ENCODE measurements at places on chromosomes 16 and 17.

DNA sequence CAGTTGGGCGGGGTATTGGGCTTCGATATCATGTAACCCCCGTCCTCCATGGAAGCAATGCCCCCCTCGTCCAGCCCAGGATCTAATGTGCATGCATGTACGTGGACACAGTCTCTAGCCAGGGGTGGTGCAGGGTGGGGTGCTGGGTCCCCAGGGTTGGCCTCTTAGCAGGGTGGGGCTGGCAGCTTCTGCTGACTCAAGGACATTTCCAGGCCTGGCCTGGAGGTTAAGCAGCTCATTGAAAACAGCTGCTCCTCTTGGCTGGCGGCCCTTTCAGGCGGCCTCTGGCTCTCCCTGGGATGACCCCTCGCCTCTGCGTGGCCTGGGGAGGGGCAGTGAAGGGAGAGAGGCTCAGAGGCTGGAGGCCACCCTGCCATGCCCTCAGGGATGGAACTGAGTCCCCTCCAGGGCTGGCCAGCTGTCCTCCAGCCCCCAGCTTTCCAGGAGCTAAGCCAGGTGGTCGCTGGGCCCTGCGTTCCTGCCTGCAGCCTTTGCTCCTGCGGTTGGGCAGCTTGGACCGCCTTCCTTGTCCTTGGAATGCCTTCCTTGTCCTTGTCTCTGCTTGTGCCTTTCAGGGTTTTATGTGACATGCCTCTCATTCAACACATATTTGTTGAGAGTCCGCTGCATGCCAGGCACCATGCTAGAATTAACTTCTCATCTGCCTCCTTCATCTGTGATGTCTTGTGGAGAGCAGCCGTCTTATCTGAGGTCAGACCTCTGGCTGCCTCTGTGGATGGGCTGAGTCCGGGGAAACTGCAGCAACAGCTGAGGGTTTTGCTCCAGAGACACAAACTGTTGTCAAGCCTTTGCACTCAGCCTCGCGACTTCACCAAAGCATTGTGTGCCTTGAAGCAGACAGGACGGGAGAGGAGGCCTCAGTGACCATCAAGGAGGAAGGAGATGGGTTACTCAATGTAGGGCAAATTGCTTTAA, 26.6 kb downstream of the MRC2 start:
- no peak for DNase-seq

DNA sequence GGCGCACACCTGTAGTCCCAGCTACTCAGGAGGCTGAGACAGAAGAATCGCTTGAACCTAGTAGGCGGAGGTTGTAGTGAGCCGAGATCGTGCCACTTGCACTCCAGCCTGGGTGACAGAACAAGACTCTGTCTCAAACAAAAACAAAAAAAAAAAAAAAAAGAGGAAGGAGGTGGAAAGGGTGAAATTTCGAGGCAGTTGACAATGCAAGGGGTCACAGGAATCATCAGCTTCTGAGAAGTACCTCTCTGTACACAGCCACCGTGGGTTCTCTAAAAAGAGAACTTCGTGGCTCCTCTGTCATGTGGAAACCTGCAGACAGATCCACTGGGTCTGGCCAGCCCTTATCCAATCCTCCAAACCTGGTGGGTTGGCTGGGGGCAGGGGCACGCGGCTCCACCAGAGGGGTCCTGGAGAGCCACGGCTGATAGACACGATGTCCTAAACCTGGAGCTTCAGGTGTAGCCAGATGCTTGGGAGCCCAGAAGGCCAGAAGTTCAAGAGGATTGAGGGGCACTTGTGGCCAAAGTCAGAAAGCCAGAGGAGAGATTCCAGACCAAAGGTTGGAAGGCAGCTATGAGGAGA, 540 bp upstream of the CD300LF start:
- no peak for DNase-seq

- DNase-seq, result no peak
Observed at GRCh38 chr16:61909074-61909473, 127.2 kb downstream of the CDH8 start.

GRCh38 chr16:9922441-9922840, 259.8 kb downstream of the GRIN2A start:
- DNase-seq, result no peak

DNA sequence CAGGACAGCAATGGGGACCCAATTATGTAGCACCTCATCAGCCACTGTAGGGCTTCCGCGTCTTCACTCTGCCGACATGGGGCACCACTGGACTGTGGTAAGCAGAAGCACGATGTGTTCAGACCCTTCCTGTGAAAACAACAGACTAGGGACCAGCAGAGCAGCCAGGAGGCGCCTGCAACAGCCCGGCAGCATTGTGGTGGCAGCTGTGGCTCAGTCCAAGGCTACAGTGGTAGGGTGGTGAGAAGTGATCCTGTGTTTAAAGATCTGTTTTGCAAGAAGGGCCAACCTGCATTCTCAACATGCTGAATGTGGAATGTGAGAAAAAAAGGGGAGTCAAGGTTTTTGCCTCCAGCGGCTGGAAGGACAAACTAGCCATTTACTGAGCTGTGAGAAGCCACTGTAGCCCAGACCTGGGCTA, 80.8 kb downstream of the GAS7 start:
- DNase-seq, result no peak

GRCh38 chr17:36944553-36944952, 4.2 kb upstream of the AATF start:
- no peak for DNase-seq

DNA sequence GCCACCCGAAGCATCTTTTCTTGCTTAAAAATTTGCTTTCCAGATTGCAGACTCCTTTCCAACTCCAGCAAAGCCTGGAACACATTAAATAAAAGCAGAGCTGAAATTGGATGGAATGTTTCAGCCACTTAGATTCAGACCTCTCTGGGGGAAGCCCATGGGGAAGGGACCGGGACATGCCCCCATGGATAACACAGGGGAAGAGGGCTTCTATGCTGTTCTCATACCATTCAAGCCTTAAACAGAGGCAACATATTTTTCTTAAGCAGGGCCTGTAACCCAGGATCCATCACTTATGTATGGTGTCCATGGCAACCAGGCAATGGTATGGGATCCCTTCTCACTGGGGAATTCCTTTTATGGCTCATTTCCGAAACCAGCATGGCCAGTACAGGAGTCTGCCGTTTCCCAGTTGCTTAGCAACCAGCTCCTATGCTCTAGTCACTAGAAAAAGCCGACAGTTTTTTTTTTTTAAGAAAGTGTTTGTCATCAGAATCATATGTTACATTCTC, 62.0 kb upstream of the MARCHF10 start:
- peak; percentile 22 for DNase-seq

DNA sequence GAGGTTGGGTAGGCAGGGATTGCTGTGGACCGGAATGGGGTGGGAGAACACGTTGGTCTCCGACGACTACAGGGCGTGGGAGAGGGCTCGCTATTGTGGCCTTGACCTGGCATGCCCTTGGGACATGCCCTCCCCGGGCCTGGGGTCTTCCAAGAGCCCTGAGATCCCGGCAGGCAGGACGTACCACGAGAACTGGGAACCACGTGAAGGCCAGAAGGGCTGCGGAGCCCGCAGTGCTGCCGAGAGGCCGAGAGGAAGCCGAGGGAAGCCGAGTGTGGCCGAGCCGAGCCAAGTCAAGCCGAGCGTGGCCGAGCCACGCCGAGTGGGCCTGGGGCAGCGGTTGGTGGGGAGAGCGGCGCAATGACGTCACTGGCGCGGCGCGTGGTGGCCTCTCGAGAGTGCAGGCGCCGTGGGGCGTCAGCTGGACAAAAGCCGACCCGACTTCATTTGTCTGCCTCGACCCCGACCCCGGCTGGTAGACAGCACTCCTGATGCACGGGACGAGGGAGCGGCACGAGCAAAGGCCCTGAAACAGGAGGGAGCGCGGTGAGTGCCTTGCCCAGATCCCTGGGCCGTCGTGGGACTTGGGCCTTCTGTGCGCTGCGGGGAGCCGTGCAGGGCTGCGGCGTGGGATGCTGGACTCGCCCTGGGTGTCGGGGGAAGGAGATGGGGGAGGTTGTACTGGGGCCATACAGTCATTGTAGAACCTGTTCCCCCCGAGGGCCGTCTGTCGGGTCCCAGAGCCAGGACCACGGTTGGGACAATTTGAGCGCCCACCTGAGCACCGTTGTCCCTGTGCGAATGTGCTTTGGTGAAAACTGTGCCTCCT, 6.6 kb downstream of the SOCS1 start:
- DNase-seq, result no peak

DNA sequence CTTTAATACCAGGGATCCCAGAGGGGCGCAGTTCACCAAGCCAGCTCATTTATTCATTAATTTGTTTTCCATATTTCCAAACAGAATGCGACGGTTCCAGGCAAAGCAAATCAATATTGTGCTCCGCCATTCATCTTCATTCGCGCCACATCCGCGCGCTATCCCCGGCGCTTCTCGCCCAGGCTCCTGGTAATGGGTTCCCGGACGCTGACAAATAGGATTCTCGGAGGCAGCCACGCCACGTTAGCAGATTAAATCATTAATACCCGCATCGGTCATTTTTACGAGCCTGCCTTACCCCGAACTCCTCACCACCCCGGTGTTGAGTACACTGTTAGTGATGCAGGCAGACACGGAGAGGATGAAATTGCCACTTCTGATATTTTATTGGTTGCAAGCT, 26.0 kb upstream of the C16orf82 start:
- no peak for DNase-seq

- peak; percentile 16 for DNase-seq
Observed at GRCh38 chr17:57892146-57892819, 42.4 kb upstream of the MRPS23 start.

- DNase-seq, result peak; percentile 90
Observed at GRCh38 chr17:7262192-7262934, at the start of gene CLDN7. CLDN7 (minus strand) TSS chr17:7262478; CDS start chr17:7262043, 435 bp downstream.

DNA sequence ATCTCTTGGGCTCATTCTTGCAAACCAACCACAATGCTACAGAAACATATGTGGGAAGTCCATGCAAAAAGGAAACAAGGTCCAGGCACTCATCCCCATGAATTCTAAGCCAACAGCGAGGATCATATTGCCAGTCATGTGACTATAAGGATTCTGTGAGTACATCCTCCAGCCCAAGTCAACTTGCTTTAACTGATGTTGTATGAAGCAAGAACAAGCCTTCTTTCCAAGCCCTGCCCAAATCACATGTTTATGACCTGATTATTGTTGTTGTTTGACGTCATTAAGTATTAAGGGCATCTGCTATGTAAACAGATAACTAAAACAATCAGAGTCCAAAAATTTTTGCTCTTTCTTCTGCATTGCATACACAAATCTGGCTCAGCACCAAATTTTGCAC, 78.2 kb upstream of the MON1B start:
- DNase-seq, result no peak

DNA sequence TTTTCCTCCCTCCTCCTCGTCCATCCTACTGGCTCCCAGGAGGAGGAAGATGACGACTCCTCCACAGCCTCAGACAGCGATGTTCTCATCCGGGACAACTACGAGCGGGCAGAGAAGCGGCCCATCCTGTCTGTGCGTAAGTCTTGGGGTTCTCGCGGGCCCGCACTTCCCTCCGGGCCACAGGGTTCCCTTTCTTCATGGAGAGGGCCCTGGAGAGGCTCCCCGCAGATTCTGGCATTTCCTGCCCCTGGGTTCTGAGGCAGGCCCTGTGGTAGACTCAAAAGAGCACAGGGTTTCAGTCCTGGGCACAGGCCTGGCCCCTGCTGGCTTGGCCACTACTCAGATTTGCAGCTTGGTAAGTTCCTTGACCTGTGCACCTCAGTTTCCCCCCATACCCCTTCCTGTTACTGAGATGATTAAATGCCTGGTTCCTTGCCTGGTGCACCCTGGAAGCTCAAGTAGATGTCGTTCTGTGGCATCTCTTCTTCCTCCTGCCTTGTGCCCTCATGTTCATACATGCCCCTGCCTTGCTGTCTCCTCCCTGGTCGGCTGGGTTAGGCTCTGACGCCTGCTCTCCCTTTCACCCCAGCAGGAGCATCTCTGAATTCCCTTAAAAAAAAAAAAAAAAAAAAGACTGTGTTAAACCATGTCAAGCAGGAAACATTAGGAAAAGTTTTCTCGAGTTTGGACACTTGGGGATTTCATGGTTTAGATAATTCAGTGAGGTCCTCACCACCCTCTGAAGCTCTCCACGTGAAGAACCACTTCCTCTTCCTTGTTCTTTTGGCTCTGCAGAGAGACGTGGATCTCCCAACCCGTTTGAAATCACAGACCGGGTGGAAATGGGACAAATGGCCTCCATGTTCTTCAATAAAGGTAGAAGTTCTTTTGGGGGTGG, 14.3 kb upstream of the NAT9 start:
- DNase-seq, result no peak

DNA sequence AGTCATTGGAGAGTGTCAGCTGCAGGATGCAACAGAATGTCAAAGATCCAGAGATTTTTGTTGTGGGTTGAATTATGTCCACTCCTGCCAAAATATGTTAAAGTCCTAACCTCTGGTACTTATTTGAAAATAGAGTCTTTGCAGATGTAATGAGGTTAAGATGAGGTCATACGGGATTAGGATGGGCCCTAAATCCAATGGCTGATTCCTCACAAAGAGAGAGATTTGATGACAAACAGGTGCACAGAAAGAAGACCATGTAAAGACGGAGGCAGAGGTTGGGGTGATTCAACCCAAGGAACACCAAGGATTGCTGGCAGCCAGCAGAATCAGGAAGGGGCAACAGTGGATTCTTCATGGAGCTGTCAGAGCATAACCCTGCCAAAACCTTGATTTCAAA, 34.5 kb upstream of the USP22 start:
- no peak for DNase-seq

- peak; percentile 26 for DNase-seq
Observed at GRCh38 chr16:82031116-82032084, 3.7 kb upstream of the HSD17B2 start.

DNA sequence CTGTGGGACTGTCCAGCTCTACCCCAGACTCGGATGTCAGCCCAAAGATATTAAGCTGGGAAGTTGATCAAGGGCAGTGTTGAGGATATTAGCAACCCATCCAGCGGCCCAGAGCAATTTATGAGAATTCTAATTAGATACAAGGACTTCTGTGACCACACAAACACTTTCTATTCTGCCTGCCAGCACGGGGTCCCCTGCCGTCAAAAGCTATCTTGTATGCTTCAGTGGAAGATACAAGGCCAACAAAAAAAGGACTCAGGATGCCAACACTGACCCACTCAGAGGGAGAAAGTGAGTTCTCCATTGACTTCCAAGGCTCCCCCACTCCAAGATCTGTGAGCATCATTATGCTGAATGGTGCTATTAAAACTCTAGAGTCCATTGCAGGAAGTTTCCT, 390.7 kb downstream of the GRIN2A start:
- DNase-seq, result no peak

GRCh38 chr16:79415983-79416640, 184.4 kb downstream of the MAF start:
- DNase-seq, result no peak

DNA sequence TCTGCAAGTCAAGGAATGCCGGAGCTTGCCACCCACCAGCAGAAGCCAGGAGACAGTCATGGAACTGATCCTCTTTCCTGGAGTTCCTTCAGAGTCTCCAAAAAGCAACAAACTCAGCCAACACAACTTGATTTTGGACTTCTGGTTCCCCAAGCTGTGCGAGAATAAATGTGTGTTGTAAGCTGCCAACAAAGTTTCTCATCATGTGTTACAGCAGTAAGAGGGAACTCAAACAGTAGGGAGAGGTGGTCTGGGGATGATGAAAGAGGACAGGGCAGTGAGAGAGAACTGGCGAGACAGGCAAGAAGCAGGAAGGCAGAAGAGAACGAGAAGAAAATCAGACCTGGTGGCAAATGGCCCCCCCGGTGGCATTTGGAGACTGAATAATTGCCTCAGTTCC, 204.9 kb downstream of the MAF start:
- no peak for DNase-seq

- no peak for DNase-seq
Observed at GRCh38 chr17:50298018-50298417, 23.8 kb downstream of the TMEM92 start.

- no peak for DNase-seq
Observed at GRCh38 chr16:86075488-86075785, 176.5 kb downstream of the IRF8 start.
